Effector memory CD8-positive, alpha-beta T cell (primary cell): ENCODE measurements at places on chromosomes 7 and 10.

- no peak for DNase-seq
These were observed 639.6 kb upstream of the FOXK1 start for GRCh38 chr7:4042402-4043045.

DNA sequence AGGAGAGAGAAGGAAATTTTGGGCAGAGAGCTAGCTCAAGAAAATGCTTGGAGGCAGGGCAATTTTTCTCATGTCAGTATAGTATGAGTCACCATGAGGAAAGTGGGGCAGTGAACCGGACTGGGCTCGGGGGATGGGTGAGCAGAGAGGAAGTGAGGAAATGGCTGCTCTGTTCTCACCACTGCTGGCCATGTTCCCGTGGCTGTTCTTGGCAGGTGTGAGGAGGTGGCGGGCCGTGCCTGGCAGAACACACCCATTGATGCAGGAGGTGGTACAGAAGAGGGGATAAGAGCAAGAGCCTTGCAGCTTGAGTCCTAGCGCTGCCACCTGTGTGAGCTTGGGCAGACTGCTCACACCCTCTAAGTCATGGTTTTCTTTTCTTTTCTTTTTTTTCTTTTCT lies 304.4 kb upstream of the LYZL1 start:
- DNase-seq: no peak

GRCh38 chr7:74407958-74408357 lies 45.7 kb upstream of the GTF2IRD1 start:
- DNase-seq: no peak

DNA sequence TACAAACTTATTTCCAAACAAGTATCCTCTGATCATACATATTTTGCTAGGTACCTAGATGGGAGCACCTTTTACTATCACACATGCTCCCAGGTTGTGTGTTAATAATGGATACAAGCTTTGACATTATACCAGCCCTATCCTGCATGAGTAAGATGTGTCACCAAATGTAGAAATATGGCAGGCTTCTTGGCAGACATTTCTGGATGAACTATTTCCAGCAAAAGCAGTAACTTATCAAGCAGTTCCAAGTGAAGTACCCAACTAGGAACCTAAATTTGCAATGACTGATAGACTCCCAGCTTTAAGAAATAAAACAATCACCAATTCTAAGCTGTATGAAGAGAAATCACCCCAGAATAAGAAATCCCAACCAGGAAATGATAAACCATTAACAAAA lies 103.7 kb upstream of the TMEM72 start:
- DNase-seq: no peak

DNA sequence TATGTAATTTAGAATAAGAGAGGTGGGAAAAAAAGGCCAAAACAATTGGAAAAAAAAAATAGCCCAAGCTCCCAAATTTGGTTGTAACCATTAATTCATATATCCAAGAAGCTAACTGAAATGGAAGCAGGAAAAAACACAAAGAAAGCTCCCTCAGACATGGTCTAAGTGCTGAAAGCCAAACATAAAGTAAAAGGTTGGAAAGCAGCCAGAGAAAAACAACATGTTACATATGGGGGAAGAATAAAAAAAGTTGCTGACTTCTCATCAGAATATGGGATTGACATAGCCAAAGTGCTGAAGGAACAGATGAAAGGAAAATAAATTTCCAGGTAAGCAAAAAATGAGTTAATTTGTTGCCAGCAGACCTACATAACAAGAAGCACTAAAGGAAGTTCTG lies 40.3 kb downstream of the PDZD8 start:
- DNase-seq: no peak

GRCh38 chr7:14368285-14368684 lies 378.8 kb upstream of the ETV1 start:
- DNase-seq: no peak
